Nucleus accumbens (tissue), 56 donors: ENCODE measurements at places on chromosomes 5 and 9.

DNA sequence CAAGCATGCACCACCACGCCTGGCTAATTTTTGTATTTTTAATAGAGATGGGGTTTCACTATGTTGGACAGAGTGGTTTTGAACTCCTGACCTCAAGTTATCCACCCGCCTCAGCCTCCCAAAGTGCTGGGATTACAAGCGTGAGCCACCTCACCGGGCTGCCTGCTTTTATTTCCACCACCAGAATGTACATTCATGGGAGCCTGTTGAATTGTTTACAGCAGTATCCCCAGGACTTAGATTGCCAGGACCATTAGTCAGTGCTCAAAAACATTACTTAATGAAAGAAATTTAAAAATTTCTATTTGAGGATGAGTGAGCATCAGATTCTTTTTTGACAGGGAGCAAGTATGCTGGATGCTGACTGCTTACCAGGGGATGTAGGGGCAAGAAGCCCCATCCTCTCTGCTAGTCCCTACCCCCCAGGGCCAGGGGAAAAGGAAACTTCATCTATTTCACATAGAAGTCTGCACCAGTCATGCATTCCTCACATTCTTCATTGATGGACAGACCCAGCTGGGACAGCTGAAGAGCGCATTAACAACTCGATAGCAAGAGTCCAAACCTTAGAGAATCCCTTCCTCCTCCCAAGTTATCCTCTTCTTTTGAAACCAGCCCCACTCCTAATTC is 10.3 kb upstream of the RGMB start:
- no peak for DNase-seq

DNA sequence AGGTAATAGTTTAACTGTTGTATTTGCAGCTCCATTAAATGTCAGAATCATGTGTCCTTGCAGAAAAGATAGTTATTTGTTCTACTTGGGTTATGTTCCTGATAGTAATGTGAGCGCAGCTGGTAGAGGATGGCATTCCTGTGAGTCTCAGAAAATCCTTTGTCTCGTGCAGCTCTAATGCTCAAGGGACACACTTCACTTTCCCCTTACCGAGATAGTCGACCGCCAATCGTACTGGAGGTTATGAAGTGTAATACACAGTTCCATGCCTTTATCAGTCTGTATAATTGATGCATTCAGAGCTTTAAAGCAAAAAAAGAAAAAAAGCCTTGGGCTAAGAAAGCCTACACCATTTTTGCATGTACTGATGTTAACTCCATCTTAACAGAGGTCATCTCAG is 60.2 kb upstream of the SRP19 start:
- DNase-seq = no peak

GRCh38 chr5:3417376-3417943 is 178.2 kb upstream of the IRX1 start:
- no peak for DNase-seq

DNA sequence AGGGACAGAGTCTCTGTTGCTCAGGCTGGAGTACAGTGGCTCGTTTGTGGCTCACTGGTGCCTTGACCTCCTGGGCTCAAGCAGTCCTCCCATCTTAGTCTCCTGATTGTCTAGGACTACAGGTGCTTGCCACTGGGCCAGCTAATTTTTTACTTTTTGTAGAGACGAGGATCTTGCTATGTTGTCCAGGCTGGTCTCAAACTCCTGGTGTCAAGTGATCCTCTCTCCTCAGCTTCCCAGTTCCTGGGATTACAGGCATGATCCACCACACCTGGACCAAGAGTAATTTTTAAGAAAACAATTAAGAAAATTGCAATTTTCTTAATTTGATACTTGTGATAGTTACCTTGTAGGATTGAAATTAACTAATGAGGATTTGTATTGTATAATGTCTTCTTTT is 73.9 kb downstream of the GPBP1 start:
- no peak for DNase-seq

DNA sequence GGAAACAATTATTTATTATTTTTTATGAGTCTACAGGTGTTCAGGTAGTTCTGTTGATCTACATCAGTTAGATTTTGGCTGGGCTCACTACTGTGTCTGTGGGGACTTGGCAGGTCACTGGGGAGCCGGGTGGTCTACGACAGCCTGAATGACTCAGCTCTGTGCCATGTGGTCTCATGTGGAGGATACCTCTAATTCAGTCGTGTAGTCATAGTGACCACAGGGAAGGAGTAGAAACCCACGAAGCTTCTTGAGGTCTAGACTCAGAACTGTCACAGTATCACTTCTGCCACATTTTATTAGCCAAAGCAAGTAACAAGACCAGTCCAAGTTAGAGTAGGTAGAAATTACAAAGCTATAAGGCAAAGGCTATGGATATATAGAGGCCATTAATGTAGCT is 64.7 kb upstream of the GRAMD2B start:
- no peak for DNase-seq

- no peak for DNase-seq
Observed at GRCh38 chr9:23934291-23934906, 108.4 kb upstream of the ELAVL2 start.

DNA sequence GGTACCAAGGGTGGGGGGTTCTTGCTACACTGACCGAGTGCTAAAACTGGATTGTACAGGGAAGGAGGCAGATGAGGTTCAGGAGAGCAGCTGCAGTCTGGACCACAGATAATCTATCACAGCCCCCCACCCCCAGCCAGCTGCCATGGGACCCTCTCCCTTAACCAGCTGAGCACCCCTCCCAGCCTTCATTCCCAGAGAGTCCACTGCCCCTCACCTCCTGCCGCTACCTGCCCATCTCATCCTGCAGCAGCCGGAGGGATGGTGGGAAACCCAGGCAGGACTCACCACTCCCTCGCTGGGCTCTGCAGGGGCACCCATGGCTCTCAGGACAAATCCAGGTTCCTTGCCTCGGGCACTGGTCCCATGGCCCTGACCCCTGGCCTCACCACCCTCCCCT is 66.7 kb downstream of the MRPL36 start:
- no peak for DNase-seq

DNA sequence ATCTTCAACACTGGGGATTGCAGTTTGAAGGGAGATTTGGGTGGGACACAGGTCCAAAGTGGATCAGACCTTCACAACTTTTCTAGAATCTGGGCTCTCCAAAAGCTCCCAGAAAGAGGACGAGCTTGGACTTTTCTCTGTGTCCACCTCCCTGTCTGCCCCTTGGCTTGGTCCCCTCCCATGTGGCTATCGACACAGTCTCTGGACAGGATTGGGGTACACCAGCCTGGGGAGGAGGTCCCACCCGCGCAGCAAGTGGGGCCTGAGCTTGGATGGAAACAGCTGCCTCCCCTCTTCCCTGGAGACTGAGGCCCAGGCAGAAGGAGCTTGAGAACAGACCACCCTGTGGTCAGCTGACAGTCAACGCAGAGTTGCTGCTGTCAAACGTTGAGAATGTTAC is 84.6 kb upstream of the FCN1 start:
- no peak for DNase-seq

- DNase-seq = no peak
Observed at GRCh38 chr9:6229619-6230018, 14.0 kb downstream of the IL33 start.

DNA sequence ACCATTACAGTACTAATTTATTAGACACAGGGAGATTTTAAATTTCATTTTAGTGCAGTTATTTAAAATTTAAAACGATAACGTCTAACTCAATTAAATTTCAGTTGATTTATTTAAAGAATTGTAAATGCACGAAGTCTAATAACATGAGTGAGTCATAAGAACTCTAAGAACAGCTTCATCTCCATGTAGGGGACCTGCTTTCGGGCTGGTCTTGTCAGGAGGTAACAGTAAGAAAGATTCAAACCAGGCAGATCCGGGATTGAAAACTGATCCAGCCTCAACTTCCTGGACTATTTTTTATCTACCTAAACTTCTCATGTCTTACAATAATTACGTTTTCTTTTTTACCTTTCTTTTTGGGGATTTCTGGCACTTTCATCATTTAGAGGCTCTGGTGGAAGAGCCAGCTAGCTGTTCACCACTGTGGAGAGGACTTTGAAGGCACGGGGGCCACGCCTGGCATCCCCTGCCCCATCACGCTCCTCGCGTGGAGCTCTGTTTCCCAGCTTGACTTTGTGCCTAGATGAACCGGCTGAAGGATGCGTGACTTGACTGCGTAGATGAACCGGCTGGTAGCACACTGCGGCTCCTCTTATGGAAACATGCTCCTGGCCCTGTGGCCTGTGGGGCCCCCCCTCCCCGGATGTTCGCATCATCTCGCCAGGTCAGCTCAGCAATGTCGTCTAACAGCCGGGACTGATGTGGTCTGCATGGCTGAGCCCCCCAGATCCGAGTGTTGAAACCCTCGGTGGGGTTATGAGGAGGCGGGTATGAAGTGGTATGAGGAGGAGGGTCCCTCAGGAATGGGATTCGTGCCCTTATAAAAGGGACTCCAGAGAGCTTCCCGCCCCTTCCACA is 26.0 kb downstream of the NDUFS6 start:
- no peak for DNase-seq

GRCh38 chr9:35353731-35354365 is 136.1 kb upstream of the RUSC2 start:
- DNase-seq = no peak

GRCh38 chr9:100213730-100214477 is 114.9 kb downstream of the INVS start:
- DNase-seq = no peak

DNA sequence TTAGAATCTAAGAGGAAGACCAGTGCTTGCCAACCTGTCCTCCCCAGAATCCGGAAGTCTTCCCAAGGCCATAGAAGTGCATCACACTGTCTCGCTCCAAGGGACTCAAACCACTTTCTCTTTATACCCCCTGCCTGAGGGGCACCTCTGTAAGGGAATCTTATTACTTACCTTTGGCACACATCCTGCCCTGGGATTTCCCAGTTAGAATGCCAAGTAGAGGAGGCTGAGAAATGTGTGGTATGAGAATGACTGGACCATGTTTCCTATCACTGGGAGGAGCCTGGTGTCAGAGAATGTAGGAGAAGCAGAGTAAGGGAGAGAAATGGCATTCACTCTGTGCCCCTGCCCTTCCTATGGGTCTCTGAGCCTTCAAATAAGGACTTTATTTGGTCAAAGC is 85.8 kb downstream of the AOPEP start:
- no peak for DNase-seq

DNA sequence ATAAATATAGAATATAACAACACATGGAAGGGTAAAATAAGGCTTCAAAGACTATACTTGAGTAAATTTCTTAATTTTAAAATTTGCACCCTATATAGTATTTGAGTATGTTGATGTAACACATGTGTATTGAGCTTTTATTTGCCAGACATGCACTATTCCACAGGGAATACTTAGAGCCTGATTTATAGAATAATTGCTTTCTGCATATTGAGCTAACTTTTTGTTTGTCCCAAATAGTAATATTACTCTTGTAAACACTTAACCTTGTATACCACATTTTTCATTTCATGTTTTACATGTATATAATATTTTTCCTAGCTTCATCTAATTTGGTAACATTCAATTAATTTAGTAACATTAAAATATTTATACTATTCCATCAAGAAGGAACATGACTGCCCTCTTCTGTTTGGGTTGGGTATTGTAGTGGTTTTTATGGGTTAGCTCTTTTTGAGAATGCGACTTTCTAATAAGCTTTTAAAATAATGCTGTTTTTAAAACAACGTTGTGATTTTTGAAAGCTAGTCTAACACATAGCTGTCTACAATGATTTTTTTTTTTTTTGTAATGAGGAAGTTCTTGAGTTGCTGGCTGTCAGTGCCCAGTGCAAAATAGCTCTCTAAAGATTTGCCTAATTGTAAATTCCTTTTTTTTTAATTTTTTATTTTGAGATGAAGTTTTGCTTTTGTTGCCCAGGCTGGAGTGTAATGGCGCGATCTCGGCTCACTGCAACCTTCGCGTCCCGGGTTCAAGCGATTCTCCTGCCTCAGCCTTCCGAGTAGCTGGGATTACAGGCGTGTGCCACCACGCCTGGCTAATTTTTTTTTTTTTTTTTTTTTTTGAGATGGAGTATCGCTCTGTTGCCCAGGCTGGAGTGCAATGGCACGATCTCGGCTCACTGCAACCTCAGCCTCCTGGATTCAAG is 4.8 kb downstream of the SUB1 start:
- no peak for DNase-seq

DNA sequence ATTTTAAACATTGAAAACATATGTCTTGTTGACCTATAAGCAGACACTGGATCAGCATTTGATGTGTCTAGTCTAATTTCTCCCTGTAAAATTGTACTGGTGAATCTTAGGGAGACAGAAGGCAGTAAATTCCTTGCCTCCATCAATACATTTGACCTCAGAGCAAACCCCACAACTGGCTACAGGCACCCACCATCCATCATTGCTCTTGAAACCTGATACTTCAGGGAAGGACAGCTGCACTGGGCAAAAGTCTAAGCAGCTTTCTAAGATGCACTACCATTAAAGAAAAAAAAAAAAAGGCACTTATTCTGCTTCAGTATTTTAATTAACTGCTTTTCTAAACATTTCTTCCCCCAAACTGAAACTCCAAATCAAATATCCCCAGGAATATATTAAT is 1051.3 kb upstream of the DMAC1 start:
- DNase-seq = no peak

DNA sequence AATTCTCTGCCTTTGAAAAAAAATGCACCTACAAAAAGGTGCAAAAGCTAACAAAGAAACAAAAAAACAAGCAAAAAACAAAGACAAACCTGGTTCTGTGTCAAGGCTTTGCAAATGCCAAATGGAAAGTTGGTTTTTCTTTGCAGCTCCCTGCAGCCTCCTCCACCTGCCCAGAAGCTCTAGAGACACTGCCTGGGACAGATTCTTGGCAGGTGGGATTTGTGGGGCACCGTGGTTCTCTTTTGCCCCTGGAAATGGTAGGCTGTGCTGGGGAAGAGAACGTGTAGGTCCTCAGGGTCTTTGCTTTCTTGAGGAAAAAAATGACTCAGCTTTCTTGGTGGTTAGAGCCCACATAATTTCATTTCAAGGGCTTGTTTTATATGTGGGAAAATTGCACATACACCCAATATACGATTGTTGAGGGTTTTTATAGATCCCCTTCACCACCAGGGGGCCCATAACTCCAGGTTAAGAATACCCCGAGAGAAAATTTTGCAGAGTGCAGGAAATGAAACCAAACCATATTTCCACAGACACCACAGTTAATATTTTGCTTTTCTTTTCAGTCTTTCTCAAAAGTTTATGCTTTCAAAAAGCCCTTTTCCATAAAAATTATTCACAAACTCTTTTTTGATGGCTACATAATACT is 58.7 kb downstream of the NXNL2 start:
- DNase-seq = no peak

GRCh38 chr5:421901-422300 is 21.1 kb upstream of the EXOC3 start:
- DNase-seq = no peak

- DNase-seq = no peak
Observed at GRCh38 chr9:121634329-121635261, 16.8 kb upstream of the DAB2IP start.

DNA sequence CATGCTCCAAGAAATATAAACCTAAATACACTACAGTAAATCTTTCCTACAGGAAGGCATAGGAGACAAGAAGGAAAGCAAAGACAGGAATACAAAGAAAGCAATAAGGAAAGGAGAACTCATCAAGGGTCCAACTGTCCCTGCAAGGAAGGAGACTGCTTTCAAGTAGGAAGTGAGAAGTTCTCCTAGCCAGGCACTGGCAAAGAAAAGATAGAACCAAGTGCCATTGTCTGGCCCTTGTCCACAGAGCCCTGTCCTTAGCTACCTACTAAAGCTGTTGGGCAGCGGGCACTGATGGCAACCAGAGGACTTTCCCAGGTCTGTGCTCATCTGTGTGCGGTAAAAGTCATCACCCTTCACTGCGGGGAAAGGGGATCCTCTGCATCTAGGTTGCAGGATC is 108.2 kb downstream of the KLHL3 start:
- no peak for DNase-seq
